Esophagus mucosa (tissue), 1 donor: ENCODE measurements at places on chromosomes 7 and 10. TPM values are rescaled to one million over a fixed set of nuclear protein-coding genes. Genes with fewer than 3 reads are reported as not detected.

FOXI2 gene
- total RNA-seq = 0.32 TPM

CABCOCO1 gene
- total RNA-seq = not detected

GRCh38 chr7:138670594-138670993, 30.6 kb downstream of the SVOPL start:
- no peak for ATAC-seq

- ATAC-seq = no peak
Measured at GRCh38 chr10:117224881-117225280, 16.0 kb upstream of the SLC18A2 start.

GRCh38 chr10:117553142-117553814, 10.7 kb downstream of the EMX2 start:
- ATAC-seq = no peak

DNA sequence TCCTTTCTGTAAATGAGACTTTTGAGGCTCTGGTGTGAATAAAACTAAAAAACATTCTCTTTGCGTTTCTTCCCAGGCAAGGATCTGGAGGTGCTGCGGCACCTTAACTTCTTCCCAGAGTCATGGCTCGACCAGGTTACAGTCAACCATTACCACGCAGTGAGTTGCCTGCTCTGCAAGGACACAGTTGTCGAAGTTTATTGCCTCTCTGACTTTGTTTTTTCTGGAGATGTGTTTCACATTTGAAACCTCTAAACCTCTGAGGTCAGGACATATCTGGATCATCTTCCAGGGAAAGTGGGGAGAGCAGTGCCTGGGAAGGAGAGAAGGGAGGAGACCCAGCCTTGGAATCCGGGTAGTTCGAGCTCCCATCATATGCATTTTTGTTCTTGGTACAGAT, 43.4 kb upstream of the PLEKHA1 start:
- no peak for ATAC-seq

- ATAC-seq = peak; percentile 88
Measured at GRCh38 chr7:140326116-140326928, 72.0 kb downstream of the SLC37A3 start.

DNA sequence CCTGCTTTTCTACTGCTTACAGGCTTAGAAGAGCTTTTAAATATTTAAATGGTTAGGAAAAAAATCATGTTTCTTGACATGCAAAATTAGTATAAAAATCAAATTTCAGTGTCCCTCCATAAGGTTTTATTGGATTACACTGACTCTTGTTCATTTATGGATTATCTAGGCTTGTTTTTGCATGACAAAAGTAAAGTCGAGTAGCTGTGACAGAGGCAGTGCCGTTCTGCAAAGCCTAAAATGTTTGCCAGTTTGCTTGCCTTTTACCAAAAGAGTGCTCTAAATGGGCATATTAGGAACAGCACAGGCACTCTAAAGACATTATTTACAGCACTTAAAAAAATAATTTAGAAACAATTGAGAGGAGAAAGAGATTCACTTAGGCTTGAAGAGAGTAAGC, 139.6 kb downstream of the TSPAN12 start:
- ATAC-seq = no peak
